GM12878 (cell line): ENCODE measurements at places on chromosomes 12 and 14. TPM values are rescaled to one million over a fixed set of nuclear protein-coding genes. Genes with fewer than 3 reads are reported as not detected.

GRCh38 chr12:132351751-132352495 lies 22.5 kb upstream of the GALNT9 start:
- H3K27me3 ChIP-seq = no peaks in the 10 kb centered on the region
- H3K36me3 ChIP-seq = no peaks in the 10 kb centered on the region
- H3K4me3 ChIP-seq = no peak overlapping the region

DNA sequence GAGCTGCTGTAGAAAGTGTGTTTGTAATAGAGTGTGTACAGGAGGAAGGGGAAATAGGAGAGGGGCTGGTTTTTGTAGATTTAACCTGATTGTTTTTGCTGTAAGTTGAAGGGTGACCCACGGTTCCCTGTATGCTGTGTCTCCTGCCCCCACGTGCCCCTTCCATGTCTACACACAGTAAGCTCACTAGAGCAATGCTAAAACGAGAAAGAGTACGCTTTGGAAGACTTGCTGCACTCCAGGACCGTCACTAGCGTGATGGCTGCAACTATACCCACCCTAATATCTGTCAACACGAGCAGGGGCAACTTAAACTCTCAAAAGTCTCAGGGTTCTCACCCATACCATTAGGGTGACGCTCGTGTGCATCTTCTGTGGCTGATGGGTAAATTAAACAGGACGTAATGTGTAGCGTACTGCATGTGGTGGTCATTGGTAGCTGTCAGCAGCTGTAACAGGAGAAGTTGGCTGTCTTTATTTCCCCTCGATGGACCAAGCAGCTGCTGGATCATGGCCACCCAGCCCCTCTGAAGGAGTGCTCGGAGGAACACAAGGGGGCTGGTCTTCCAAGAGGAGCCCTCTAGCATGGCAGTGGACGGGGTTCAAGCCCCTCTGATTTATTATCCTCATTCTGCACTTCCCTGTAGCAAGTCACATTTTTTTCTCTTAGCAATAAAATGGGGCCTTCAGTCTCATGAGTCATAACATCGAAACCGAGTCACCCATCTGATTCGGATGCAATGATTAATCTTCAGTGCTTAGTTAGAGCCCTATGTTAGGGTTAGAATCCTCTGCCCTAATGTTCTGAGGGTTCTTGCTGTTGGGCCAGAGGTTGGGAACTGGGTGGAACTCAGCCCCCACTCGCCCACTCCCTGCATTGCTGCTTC lies 14.0 kb downstream of the CCND2 start:
- H3K4me1 ChIP-seq = peaks cover 12% of the 10 kb centered on the region
- no peak for DNase-seq
- peaks cover 61% of the 10 kb centered on the region for H3K36me3 ChIP-seq

Gene AMDHD1
- total RNA-seq = 0.15 TPM in 1 of 2 replicates, not detected in the other

DNA sequence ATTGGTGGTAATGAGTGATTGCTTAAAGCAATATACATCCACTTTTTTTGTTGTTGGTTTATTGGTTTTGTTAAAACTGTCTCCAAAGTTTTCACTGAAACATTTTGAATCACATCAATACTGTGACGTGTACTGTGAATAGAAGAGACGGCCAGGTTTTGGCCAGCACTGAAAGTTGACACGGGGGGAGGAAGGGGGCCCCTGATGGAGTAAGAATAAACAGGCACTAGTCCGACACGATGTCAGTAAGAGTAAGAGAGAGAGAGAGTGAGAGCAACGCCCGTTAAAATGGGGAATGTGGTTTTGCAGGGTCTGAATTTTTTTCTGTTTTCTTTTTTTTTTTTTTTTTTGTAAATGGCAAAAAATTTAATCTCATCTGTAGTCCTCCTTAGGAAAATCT lies 14.7 kb downstream of the PEBP1 start:
- H3K27me3 ChIP-seq = no peaks in the 10 kb centered on the region
- DNase-seq = no peak
- H3K4me3 ChIP-seq = no peak overlapping the region
- H3K4me1 ChIP-seq = peaks cover 4% of the 10 kb centered on the region
- H3K27ac ChIP-seq = no peak overlapping the region
- peaks cover 6% of the 10 kb centered on the region for H3K36me3 ChIP-seq

Gene ZDHHC22
- not detected in 2 replicates for total RNA-seq

- DNase-seq = no peak
- no peak overlapping the region for H3K27ac ChIP-seq
- H3K27me3 ChIP-seq = no peaks in the 10 kb centered on the region
- no peaks in the 10 kb centered on the region for H3K4me1 ChIP-seq
Measured at GRCh38 chr12:104823985-104824461, 134.1 kb downstream of the SLC41A2 start.

DNA sequence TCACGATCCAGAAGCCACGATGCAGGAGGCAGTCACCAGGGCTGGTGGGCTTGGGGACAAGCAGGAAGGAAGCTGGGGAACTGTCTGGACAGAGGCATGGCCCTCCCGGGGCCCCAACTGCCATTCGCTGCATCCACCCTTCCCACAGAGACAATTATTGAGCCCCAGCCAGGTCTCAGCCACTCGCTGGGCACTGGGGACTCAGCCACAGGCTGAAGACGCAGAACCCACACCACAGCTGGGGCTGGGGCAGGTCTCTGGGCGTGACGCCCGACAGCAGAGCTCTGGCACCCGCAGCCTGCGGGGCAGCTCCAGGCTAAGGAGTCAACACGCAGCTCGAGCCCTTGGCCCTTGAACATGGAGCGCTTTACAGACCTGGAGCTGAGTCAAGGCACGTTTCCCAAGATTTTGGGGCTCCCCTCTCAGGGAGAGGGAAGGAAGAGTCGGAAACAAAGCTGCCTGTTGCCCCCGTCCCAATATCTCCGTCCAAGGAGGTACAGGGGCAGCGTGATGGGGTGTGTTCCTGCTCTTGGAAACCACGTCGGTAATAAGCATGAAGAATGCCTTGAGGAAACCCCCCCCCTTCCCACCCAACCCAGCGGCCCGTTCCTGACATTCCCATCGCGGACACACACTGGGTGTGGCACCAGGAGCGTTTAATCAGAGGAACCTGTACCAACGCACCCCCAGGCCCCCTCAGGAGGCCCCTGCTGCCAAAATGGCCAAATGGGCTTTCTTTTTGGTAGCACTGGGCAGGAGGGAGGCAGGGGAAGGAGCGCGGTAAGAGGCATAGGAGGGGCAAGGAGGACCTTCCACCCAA lies 6.7 kb downstream of the RIMBP2 start:
- H3K36me3 ChIP-seq = no peaks in the 10 kb centered on the region
- no peak for DNase-seq
- no peak overlapping the region for H3K27ac ChIP-seq
- no peaks in the 10 kb centered on the region for H3K4me1 ChIP-seq
- H3K27me3 ChIP-seq = no peaks in the 10 kb centered on the region
- H3K4me3 ChIP-seq = no peak overlapping the region

Gene OLR1
- 0.08 TPM in 1 of 2 replicates, not detected in the other for total RNA-seq

- DNase-seq = no peak
- no peak overlapping the region for H3K27ac ChIP-seq
- H3K4me1 ChIP-seq = peaks cover 18% of the 10 kb centered on the region
- H3K4me3 ChIP-seq = no peak overlapping the region
- no peaks in the 10 kb centered on the region; the same call in 1 of the 2 replicates for H3K36me3 ChIP-seq
- no peaks in the 10 kb centered on the region for H3K27me3 ChIP-seq
Measured at GRCh38 chr12:1936406-1937320, 18.2 kb upstream of the CACNA2D4 start.

Gene TMEM132C
- total RNA-seq = not detected in 2 replicates

- H3K4me3 ChIP-seq = no peak overlapping the region
- H3K4me1 ChIP-seq = no peaks in the 10 kb centered on the region
- DNase-seq = no peak
- no peaks in the 10 kb centered on the region for H3K36me3 ChIP-seq
Measured at GRCh38 chr12:46958053-46958452, 121.4 kb upstream of the PCED1B start.

- no peak overlapping the region for H3K4me3 ChIP-seq
- H3K27ac ChIP-seq = no peak overlapping the region
- H3K36me3 ChIP-seq = peaks cover 2% of the 10 kb centered on the region
- H3K27me3 ChIP-seq = no peaks in the 10 kb centered on the region
- no peaks in the 10 kb centered on the region for H3K4me1 ChIP-seq
- no peak for DNase-seq
Measured at GRCh38 chr12:120071493-120072020, 45.0 kb downstream of the RAB35 start.

DNA sequence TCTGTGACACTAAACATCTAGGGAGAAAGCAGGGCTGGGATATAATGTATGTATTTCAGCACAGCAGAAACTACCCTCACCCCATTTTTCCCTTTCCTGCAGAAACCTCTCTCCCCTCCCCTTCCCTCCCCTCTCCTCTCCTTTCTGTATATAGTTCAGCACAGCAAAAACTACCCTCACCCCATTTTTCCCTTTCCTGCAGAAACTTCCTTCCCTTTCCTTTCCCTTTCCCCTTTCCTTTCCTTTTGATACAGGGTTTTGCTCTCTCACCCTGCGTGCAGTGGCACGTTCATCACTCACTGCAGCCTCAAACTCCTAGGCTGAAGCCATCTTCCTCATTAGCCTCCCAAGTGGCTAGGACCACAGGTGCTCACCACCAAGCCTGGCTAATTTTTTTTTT lies 2.1 kb downstream of the PMEL start:
- no peak for DNase-seq
- no peaks in the 10 kb centered on the region for H3K27me3 ChIP-seq
- H3K4me3 ChIP-seq = no peak overlapping the region
- H3K4me1 ChIP-seq = peaks cover 12% of the 10 kb centered on the region
- H3K27ac ChIP-seq = no peak overlapping the region

DNA sequence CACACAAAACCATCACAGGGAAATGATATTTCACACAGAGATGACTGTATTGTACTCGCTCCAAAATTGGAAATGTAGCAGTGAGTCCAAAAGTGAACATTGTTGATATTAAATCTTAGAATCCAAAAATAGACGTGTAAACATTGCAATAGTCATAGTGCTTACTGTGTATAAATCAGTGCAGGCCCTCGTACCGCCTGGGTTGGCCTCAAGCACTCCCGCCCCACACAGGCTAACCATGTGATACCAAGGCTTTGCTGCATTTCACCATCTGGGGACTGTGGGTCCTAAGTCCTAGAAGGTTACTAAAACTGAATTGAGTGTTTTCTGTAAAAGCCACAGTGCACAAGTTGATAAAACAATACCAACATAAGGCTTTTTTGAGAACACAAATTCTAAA lies 107.3 kb downstream of the PPP2R5E start:
- H3K36me3 ChIP-seq = no peaks in the 10 kb centered on the region; the same call in 1 of the 2 replicates
- peaks cover 14% of the 10 kb centered on the region for H3K4me1 ChIP-seq
- DNase-seq = no peak
- no peak overlapping the region; the same call in 1 of the 2 replicates for H3K4me3 ChIP-seq

- no peaks in the 10 kb centered on the region for H3K27me3 ChIP-seq
- H3K4me1 ChIP-seq = no peaks in the 10 kb centered on the region
- no peak overlapping the region for H3K27ac ChIP-seq
- H3K36me3 ChIP-seq = no peaks in the 10 kb centered on the region
- no peak for DNase-seq
- no peak overlapping the region for H3K4me3 ChIP-seq
Measured at GRCh38 chr14:89544636-89545301, 127.7 kb upstream of the FOXN3 start.

- no peaks in the 10 kb centered on the region for H3K27me3 ChIP-seq
- no peak for DNase-seq
- no peaks in the 10 kb centered on the region for H3K4me1 ChIP-seq
- H3K4me3 ChIP-seq = no peak overlapping the region
Measured at GRCh38 chr12:43290836-43291235, 261.2 kb downstream of the ADAMTS20 start.

DNA sequence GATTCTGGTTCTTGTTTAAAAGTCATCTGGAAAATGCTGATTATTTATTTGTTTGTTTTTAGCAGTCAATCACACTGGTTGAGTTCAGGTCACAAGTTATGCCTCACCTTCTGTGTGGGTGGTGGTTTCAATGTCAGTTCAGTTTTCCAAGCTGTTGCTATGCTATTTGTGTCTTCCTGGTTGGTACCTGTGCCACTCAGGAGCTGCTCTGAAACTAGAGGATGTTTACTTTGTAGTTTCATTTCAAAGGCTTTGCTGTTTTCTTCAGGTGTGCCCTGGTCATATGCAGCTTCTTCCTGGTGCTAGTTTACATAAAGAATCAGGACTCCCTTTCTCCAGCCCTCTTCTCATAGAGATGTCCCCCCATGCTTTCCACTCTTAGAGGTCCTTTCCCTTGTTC lies 75.7 kb upstream of the PPP4R3A start:
- no peaks in the 10 kb centered on the region; the same call in none of the 2 replicates for H3K27me3 ChIP-seq
- no peaks in the 10 kb centered on the region for H3K4me1 ChIP-seq
- H3K27ac ChIP-seq = no peak overlapping the region

- no peak overlapping the region for H3K4me3 ChIP-seq
- H3K27ac ChIP-seq = no peak overlapping the region
- H3K4me1 ChIP-seq = no peaks in the 10 kb centered on the region
Measured at GRCh38 chr14:71060274-71060673, 153.0 kb downstream of the PCNX1 start.

Gene FITM1
- 0.64 TPM in 2 replicates for total RNA-seq

DNA sequence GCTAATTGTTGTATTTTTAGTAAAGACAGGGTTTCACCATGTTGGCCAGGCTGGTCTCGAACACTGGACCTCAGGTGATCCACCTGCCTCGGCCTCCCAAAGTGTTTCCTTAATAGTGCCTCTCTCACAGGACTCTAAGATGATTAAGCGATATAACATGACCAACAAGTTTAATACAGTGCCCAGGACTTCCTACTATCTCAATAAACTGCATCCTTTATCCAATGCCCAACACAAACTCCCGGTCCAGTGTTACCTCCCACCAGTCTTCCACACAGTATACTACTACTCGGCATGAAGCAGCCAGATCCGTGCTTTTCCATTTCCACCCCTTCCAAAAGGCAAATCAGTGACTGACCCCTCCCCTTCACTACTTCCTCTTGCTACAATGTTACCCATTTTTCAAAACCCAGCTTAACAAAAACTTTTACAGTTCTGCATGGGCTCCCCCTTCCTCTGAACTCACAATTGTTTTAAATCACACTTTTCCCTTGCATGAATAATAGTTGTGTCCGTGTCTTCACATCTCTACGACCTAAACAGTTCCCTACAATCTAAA lies 900 bp downstream of the NOP2 start:
- peaks cover 27% of the 10 kb centered on the region for H3K36me3 ChIP-seq
- peak overlapping the region; percentile 90 for H3K4me3 ChIP-seq
- H3K4me1 ChIP-seq = peaks cover 4% of the 10 kb centered on the region; the same call in 1 of the 2 replicates
- no peaks in the 10 kb centered on the region for H3K27me3 ChIP-seq

DNA sequence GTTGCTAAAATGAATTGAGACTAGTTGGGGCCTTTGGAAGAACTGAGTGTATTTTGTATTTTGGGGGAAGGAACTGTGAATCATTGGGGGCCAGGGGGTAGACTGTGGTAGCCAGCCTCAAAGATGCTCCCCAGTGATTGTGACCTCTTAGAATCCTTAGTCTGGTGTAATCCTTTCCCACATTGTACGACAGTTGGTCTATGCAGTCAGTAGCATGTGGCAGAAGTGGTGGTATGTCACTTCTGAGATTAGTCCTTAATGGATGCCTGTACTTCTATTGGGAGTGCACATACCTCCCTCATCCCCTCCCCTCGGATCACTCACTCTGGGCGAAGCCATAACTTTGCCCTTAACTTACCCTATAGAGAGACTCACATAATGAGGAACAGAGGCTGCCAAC lies 48.0 kb downstream of the USP15 start:
- H3K27ac ChIP-seq = no peak overlapping the region
- peaks cover 6% of the 10 kb centered on the region for H3K36me3 ChIP-seq
- no peak for DNase-seq
- no peaks in the 10 kb centered on the region for H3K4me1 ChIP-seq
- H3K4me3 ChIP-seq = no peak overlapping the region

Gene ART4
- total RNA-seq = not detected in 2 replicates
